Fibroblast of lung (primary cell): ENCODE measurements at places on chromosomes 12 and 14.

DNA sequence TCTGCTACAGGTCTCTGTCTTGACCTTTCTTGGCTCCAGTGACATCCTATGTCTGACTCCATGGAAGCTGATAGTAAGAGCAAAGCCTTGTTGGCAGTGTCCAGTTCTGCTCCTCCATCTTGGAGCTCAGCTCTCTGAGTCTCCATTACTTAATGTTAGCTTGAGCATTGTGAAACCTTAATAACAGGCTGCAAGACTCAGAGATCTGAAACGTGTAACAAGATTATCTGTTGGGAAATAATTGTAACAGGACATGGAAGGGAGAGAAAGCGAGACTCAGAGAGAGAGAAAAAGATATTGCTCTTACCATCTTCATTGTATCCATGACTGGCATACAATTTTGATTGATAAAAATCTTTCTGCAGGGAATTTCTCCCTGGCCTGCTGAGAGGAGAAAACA lies 1365.7 kb downstream of the AACS start:
- no peak for DNase-seq

- DNase-seq, result no peak
Observed at GRCh38 chr12:122732170-122732569, 1.5 kb upstream of the HCAR1 start.

GRCh38 chr12:131028587-131029338 lies 75.1 kb downstream of the ADGRD1 start:
- no peak for DNase-seq

GRCh38 chr12:3632754-3633153 lies 120.2 kb downstream of the CRACR2A start:
- peak; percentile 27 for DNase-seq

- no peak for DNase-seq
Observed at GRCh38 chr12:5026342-5026938, 17.2 kb upstream of the KCNA5 start.

- DNase-seq, result peak; percentile 8
Observed at GRCh38 chr12:125604976-125605375, 539.7 kb downstream of the AACS start.

GRCh38 chr12:60419986-60420385 lies 824.2 kb downstream of the SLC16A7 start:
- no peak for DNase-seq

DNA sequence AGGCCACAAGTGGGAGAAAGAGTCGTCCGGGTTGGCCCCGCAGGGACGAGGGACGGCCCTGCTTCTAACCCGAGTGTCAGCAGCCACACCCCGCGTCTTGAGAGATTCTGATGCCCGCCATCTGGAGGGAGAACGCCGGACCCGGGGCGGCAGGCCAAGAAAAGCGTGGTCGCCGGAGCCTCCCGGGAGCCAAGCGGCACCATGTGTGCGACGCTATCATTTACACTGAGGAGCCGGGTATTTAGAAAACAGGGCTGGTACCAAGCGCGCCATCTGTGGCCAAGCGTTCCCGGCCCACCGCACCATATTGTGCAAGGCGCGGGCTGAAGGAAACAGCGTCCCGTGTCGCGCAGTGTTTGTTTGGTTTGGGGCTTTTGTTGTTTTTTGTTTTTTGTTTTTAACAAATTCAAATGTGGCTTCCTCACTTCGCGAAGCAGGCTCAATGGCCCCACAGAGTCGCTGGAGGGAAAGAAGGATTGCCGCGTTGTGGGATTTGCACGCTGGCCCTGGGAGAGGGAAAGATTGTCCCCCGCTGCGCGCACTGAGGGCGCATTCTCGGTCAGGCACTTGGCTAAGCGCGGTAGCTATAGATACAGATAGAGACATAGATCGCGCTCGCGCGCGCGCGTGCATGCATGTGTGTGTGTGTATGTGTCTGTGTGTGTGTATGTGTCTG lies 153.8 kb downstream of the BCL11B start:
- no peak for DNase-seq

GRCh38 chr14:93037351-93037750 lies 78.4 kb downstream of the ITPK1 start:
- DNase-seq, result no peak

- peak; percentile 65 for DNase-seq
Observed at GRCh38 chr14:31926123-31926522, 151.0 kb upstream of the ARHGAP5 start.

DNA sequence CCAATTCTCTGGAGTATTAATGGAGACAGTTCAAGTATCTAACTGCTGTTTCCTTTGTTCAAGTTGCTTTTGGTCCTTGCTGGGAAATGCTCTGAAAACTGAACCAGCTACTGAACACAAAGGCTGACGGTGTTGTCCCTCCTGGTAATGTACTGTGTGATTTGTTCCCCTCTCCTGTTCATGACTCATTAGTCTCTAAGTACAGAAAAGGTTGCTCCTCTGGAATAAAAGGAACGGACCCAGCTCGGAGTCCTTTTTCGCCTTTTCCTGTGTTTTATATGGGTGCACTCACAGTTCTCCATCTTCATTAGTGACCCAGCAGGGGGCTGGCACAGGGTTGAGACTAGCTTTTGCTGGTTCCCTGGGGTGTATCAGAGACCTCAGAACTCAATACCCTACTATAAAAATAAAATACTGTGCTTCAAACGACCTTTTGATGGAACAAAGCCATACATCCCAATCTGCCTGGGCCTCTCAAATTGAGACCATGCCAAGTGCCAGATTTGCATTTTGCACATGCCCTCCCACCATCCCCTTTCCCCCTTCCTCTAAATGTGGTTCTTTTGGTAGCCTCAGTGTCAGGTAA lies 269.7 kb downstream of the RAD51B start:
- DNase-seq, result peak; percentile 39

- DNase-seq, result no peak
Observed at GRCh38 chr12:84243686-84244085, 668.9 kb downstream of the SLC6A15 start.

- peak; percentile 39 for DNase-seq
Observed at GRCh38 chr14:69483765-69484443, 624 bp upstream of the PLEKHD1 start.

DNA sequence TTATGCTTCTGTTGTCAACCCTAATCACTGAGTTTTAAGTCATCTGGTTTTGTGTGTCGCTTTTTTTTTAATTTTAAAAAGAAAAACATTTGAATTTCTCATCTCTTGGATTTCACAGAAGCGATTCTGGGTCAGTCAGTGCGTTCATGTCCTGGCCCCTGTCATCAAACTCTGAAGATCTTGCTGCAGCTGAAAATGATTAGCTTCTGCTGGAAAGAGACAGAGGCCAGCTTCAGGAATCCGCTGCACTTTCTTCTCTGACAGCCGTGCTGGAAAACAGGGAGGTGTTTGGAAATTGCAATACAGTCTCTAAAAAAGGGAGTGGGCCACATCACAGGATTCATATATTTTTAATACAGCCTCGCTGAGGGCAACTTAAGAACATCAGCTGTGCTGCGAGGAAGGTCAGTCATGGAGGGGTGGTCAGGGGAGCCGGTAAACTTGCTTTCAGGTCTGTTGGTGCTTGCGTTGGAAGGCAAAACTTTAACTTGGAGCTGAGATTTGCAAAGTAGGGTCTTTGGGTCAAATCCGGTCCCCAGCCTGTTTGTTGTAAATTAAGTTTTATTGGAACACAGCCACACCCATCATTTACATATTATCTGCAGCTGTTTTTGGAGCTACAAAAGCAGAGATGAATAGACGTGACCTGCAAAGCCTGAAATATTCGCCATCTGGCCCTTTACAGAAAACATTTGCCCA lies 190.8 kb downstream of the AACS start:
- DNase-seq, result no peak

- no peak for DNase-seq
Observed at GRCh38 chr14:22866874-22867273, 4.7 kb upstream of the LRP10 start.

GRCh38 chr12:49921299-49921698 lies 17.6 kb upstream of the FAIM2 start:
- no peak for DNase-seq

DNA sequence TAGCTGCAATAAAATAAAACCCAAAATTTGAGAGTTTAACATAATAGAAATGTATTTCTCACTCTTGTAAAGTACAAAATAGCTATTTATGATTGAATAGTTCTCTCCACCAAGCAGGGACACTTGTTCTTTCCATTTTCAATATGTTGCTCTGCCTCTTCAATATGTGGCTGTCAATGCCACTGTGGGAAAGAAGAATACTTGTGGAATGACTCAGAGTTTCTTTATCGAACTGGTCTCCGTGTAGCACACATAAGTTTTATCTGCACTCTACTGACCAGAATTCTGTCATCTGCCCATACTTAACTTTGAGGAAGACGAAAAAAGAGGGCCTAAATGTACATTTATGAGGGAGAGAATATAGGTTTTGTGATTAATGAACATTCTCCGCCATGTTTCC lies 256.9 kb downstream of the ATXN7L3B start:
- DNase-seq, result peak; percentile 65

DNA sequence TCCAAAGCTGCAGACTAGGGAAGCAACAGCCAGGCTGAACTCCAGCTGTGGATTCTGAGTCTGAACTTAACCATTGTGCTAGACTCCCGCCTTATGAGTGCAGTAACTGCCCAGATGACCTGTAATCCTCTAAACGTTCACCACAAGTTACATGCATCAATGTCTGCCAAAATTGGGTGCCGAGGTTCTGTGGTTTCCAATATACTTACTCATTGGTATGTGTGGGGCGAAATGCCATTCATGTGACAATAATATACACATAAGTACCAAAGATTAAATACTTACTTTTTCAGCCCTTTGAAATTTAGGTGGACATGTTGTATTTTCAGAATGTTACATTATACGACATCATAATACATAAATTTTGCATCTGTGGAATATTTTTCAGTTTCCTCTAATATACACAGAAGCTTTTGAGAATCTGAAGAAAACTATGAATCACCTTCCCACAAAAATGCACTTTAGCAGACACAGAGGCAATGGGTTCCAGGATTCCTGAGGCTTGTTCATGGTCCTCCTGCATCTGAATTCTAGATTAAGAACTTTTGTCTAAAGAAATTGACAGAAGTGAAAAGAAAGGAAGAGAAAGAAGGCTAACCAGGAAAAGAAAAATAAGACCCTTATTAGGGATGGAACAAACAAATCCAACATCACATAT lies 31.7 kb downstream of the GRIP1 start:
- peak; percentile 100 for DNase-seq

GRCh38 chr14:50792051-50792477 lies 38.9 kb downstream of the NIN start:
- DNase-seq, result no peak

DNA sequence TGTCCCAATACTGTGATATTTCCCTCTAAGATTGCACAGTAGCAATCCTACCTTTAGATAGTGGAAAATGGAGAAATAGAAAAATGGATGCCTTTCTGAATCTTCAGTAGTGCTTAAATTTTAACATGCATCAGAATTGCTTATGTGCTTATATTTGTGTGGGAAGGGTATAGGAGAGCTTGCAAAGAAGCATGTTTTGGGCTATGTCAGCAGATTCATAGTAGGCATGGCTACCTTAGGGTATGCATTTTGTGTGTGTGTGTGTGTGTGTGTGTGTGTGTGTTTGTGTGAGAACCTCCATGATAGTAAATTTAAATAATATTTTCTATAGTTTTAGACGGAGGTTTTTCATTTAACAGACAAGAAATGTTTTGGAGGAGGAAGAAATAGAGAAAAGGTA lies 38.3 kb downstream of the NEUROD4 start:
- DNase-seq, result no peak

- no peak for DNase-seq
Observed at GRCh38 chr12:130644566-130644965, 71.5 kb downstream of the RIMBP2 start.

- no peak for DNase-seq
Observed at GRCh38 chr12:80415466-80415865, 28.6 kb upstream of the PTPRQ start.

GRCh38 chr12:704516-705242 lies 41.4 kb upstream of the NINJ2 start:
- DNase-seq, result no peak

- DNase-seq, result peak; percentile 93
Observed at GRCh38 chr14:23829736-23830471, 123.7 kb upstream of the DHRS4 start.

DNA sequence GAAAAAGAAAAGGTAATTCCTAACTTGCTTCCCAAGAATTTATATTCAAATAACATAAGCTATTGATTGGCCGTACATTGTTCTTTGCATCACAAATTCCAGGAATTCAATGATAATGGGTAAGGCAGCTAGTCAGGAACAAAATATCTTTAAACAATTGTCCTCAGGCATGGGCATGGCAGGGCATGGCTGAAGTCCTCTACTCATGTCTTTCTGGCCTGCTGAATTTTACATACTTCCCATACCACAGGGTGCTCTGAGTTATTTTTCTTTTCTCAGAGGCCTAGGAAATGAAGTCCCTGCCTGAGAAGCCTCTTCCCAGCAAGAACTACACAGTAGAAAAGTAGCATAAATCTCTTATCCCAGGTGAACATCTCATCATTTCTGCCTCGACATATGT lies 15.1 kb upstream of the DRAM1 start:
- peak; percentile 30 for DNase-seq

DNA sequence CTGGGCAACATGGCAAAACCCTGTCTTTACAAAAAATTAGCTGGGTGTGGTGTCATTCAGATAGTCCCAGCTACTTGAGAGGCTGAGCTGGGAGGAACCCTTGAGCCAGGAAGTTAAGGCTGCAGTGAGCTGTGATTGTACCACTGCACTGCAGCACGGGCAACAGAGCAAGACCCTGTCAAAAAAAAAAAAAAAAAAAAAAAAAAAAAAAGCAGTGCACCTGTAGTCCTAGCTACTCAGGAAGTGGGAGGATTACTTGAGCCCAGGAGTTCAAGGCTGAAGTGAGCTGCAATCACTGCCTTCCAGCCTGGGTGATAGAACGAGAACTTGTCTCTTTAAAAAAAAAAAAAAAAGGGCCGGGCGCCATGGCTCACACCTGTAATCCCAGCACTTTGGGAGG lies 5.6 kb downstream of the REM2 start:
- no peak for DNase-seq

DNA sequence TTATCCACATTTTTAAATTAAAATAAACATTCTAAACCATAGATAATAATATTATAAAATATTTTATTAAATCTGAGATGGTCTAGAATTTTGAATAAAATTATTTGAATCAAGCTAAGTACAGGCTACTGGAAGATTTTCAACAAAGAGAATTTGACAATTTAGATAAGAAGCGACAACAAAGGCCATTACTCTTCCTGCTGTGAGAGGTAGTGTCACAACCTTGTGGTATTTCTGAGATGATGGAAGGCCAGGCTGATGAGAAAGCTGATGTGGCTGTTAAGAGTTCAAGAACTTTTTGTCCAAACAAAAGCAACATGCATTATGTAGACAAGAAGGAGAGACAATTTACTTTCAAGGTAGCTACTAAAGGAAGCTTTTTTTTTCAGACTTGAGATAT lies 43.7 kb upstream of the CNTN1 start:
- no peak for DNase-seq

GRCh38 chr12:77679686-77680085 lies 151.0 kb upstream of the NAV3 start:
- peak; percentile 23 for DNase-seq
